Colonic mucosa (tissue), 4 donors: ENCODE measurements at places on chromosomes 13 and 19.

GRCh38 chr19:56136362-56136761 lies 4.7 kb upstream of the ZNF444 start:
- no peak for DNase-seq

DNA sequence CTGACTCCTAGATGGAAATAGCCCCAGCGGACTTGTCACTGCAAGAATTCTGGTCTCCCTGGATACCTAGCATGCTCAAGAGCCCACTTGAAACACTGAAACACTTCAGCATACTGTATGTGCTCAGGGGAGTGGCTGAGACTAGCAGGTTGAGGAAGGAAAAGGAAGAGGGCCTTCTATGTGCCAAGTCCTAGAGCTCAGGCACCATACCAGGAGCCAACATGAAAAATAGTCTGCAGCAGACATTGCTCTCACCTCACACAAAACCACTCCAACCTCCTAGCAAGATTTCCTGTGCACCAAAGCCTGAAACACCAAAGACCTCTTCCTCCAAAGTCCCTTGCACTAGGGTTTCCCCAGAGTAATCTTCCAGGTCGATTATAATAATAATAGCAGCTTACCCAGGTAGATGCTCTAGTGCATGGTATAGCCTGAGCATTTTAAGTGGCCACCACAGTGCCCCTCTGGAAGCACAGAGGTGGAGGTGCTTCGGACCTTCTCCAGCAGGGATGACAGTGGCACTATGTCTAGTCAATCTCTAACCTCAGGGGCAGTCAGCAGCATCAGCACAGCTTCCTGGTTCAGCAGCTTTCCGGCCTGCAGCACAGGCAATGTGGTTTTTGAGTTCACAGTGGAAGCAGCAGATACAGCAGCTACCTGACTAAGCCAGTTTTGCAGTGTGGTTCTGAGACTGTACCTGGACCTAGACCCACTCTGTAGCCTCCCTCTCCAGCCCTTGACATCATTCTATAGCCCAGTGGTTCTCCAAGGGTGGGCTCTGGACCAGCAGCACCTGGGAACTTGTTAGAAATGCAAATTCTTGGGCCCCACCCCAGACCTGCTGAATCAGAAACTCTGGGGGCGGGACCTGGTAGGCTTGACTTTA lies 45.6 kb upstream of the UBE2L5 start:
- DNase-seq: peak; percentile 69

GRCh38 chr13:50911937-50912795 lies 2.6 kb downstream of the RNASEH2B start:
- peak; percentile 96 for DNase-seq

DNA sequence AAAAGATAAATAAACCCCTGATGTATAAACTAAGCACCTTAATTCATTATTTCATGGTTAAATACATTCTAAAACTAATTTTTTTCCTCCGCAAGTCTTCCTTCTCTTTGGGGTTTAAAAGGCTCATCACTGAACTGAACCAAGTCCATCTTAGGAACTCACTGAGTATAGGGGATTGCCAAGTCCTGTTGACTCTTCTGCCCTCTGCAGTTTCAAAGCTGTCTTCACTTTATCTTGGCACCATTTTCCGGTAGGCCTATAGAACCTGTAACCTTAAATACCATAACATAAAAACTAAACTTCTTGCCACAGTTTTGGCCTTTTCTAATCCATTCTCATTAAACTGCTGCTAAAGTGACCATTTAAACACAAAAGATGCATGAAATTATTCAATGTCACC lies 66.5 kb upstream of the USPL1 start:
- no peak for DNase-seq

GRCh38 chr13:100333141-100333540 lies 244.2 kb downstream of the PCCA start:
- DNase-seq: no peak

GRCh38 chr13:91187522-91187921 lies 160.0 kb upstream of the MIR17HG start:
- DNase-seq: no peak

GRCh38 chr13:23433171-23434153 lies at the start of gene SACS:
SACS (minus strand) TSS chr13:23433702; CDS start chr13:23411239, 22,463 bp downstream.
- no peak for DNase-seq

GRCh38 chr13:40799508-40799907 lies 10.1 kb downstream of the SLC25A15 start:
- DNase-seq: no peak

GRCh38 chr19:18274781-18275356 lies 617 bp upstream of the IQCN start:
- peak; percentile 92 for DNase-seq

GRCh38 chr19:41373993-41374392 lies 2.3 kb upstream of the TMEM91 start:
- DNase-seq: peak; percentile 76

DNA sequence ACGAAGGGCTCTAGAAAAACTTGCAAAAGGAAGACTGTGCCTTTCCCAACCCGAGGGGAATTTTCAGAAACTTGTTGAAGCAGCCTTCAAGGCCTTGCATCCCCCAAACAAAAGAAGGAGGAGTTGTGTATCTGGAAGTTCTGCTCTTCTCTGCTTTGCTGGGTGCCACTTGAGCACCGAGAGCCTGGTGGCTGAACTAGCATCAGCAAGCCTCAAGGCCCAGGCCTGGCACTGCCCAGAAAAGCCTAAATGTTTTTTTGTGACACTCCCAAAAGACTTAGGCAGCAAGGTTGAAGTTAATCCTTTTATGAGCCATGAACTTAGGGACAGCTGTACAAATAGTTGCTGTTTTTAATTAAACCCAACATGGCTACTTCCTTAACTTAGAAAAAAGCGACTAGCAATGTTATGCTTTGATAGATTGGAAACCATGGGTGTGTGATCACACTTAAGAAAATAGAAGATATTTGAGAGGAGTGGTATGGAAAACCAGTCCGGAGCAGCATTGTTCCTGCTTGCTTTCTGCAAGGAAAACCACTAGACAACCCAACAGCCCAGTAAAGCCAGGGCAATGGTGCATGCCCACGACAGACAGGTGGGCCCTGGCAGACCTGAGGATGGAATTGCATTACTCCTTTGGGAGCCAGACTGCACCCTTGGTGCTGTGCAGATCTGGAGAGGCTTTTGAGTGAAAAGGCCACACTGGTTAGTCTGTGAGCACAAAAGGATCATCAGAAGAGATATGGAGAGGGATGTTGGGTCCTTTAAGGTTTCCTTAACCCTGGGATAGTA lies 788 bp upstream of the DLEU7 start:
- no peak for DNase-seq

DNA sequence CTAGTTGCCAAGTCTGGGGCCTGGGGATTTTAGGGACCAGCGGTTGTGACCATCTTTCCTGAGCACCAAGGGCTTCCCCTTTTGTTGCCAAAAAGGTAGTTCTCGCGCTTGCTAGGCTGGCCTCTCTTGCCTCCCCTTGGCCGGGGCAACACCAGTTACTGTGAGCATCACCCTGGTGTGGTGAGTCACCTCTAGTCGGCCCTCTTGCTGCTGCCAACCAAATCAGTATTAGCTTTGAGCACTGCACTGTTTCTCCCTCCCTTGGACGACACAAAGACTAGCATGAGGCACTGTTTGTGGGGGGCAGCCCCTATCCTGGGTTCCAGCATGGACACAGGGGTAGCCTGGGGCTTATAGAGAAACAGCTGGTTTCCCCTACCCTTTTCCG lies 6.9 kb downstream of the SYDE1 start:
- DNase-seq: no peak

- DNase-seq: no peak
Measured at GRCh38 chr19:4930664-4931063, 21.4 kb downstream of the UHRF1 start.
